ENCODE measurements at places on chromosomes 7 and 10.

GRCh38 chr10:128064108-128064969 is 61.9 kb downstream of the MKI67 start:
- DNase-seq: peak; percentile 79

DNA sequence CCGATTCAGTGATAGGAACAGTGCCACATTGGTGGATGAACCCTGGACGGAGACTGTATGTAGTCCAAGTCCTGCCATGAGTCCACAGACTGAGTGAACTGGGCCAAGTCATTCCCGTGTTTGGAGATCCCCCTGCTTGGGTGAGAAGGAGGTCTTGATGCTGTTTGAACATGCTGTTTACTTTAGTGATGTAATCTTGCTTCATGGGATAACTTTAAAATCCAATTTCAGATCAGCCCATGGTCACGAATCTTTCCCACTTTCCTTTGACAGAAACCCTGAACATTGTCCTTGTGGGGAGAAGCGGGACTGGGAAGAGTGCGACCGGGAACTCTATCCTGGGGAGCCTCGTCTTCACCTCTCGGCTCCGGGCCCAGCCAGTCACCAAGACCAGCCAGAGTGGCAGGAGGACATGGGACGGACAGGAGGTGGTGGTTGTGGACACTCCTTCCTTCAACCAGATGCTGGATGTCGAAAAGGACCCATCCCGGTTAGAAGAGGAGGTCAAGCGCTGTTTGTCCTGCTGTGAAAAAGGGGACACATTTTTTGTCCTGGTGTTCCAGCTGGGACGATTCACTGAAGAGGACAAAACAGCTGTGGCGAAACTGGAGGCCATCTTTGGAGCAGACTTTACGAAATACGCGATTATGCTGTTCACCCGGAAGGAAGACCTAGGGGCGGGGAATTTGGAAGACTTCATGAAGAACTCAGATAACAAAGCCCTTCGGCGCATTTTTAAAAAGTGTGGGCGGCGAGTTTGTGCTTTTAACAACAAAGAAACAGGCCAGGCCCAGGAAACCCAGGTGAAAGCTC is 26.6 kb downstream of the GIMAP8 start:
- no peak for DNase-seq

GRCh38 chr10:129946859-129947258 is 17.2 kb downstream of the EBF3 start:
- DNase-seq: no peak

- DNase-seq: no peak
Measured at GRCh38 chr10:79259834-79260233, 87.4 kb upstream of the PPIF start.

GRCh38 chr7:126843336-126843735 is 409.4 kb downstream of the GRM8 start:
- no peak for DNase-seq

DNA sequence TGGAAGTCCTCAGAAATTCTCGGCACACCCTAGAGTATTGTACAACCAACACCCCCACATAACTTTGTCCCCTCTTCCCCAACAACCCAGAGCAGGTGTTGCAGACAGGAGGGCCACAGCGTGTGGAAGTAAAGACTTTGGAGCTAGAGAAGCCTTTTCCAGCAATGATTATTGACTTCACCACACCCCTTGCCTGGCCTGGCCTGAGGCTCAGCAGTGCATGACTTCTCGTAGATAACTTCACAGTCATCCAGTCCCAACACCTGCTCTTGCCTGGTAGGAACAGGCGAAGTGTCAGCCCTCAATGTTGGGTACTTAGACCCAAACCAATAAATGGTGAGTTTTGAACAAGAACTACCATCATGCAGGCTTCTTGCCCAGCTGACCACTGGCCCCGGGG is 36.7 kb downstream of the GOT1 start:
- DNase-seq: no peak

GRCh38 chr10:48531486-48531885 is 73.4 kb downstream of the ARHGAP22 start:
- no peak for DNase-seq

GRCh38 chr10:90745565-90745964 is 112.3 kb downstream of the HTR7 start:
- DNase-seq: no peak

GRCh38 chr7:142098004-142098403 is 13.5 kb upstream of the MGAM2 start:
- DNase-seq: no peak

DNA sequence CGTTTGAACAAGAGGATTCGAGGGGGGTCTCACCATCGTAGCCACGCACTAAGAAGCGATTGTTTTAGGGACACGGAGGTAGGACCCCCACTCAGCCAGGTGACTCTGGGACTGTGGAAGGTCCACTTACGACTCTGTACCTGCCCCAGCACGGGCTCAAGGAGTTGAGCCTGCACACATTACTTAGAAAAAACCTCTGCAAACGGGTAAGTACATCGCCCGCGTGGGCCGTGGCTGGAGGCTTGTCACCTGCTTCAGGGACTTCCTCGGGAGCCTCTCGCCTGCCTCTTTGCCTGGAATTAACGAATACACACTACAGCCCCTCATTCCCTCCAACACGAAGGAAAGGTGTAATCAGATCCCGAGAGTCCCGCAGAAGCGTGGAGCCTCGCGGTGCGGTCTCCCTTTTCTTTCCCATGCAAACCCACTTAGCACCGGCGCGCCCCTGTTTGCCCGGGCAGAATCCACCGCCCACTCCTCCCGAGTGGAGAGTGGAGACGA is 826 bp downstream of the PODXL start:
- no peak for DNase-seq

DNA sequence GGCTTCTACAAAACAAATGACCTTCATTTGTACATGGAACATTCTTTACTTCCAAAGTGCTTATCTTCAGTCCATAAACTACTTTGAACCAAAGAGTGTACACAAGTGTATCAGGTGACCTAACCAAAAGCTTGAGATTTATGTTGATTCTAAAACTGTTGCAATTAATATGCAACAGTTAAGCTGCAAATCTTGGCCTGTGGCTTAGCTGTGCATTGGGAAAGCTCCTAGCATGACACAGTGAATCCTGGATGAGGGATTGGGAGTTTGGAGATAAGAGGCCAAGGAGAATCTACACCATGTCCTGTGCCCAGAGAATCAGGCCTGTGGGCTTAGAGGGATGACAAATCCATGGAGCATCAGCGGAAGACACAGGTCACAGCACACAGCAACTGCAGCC is 105.2 kb upstream of the GSDME start:
- DNase-seq: no peak

DNA sequence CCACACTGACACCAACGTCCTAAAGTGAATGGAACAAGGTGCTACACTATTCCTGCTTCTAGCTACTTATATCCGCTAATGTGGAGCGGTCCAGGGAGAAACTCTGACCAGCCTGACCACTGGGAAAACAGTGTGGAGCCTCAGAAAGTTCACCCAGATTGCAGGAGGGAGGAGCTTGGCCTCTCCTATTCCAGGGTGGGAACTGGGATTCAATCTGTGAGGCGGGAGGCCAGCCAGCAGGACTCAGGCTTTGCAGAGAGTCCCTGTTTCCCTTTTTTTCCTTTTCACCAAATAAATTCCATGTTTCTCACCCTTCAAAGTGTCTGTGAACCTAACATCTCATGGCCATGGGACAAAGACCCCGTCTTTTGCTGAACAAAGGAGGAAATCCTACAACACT is 86.4 kb upstream of the SEMA3C start:
- no peak for DNase-seq

GRCh38 chr7:138556771-138557484 is 96.9 kb downstream of the TRIM24 start:
- no peak for DNase-seq

GRCh38 chr7:43406961-43407360 is 175.9 kb upstream of the STK17A start:
- DNase-seq: no peak

- peak; percentile 78 for DNase-seq
Measured at GRCh38 chr10:10792681-10793080, 225.0 kb upstream of the CELF2 start.

DNA sequence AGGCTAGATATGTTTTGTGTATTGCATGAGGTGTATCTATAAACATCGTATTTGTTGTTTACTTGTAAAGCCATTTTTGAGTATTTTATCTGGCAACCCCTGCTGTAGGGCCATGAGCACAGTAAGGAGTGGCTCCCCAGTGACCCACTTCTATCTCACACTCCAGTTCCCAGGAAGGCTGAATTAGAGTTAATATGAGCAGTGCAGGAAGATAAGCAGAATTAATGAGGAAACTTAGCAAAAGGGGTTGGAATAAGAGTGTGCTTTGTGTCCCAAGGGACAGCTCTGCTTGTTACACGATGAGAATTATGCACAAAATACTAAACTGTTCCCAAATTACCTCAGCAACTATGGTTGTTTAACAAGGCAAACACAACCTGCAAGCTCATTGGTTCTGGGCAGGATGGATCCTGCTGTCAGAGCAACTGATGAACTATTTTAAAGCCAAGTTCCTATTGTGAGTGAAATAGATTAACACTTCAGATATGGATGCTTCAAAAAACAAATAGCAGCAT is 1005.8 kb downstream of the NRG3 start:
- DNase-seq: no peak

DNA sequence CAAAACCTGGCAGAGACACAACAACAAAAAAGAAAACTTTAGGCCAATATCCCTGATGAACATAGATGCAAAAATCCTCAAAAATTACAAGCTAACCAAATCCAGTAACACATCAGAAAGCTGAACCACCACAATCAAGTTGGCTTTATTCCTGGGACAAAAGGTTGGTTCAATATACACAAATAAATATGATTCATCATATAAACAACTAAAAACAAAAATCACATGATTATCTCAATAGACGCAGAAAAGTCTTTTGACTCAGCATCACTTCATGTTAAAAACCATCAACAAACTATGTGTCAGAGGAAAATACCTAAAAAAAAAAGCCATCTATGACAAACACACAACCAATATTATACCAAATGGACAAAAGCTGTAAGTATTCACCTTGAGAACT is 283.5 kb downstream of the THSD7A start:
- no peak for DNase-seq

- peak; percentile 90 for DNase-seq
Measured at GRCh38 chr10:94006591-94007550, 13.1 kb downstream of the PLCE1 start.

GRCh38 chr10:125248489-125248888 is 88.1 kb upstream of the CTBP2 start:
- DNase-seq: no peak

DNA sequence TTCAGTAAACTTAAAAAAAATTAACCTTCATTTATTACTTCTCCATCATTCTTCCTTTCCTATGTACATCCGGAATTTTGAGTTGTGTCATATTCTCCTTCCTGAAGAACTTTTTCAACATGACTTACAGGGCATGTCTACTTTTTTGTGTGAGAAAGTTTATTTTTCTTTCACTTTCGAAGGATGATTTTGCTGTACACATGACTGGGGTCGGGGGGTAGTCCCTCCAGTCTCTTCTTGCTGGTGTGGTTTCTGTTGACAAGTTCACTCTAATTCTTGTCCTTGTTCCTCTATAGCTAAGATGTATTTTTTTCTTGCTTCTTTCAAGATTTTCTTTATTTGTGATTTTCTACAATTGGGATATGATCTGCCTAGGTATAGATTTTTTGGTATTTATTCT is 55.8 kb downstream of the INPP5A start:
- no peak for DNase-seq

DNA sequence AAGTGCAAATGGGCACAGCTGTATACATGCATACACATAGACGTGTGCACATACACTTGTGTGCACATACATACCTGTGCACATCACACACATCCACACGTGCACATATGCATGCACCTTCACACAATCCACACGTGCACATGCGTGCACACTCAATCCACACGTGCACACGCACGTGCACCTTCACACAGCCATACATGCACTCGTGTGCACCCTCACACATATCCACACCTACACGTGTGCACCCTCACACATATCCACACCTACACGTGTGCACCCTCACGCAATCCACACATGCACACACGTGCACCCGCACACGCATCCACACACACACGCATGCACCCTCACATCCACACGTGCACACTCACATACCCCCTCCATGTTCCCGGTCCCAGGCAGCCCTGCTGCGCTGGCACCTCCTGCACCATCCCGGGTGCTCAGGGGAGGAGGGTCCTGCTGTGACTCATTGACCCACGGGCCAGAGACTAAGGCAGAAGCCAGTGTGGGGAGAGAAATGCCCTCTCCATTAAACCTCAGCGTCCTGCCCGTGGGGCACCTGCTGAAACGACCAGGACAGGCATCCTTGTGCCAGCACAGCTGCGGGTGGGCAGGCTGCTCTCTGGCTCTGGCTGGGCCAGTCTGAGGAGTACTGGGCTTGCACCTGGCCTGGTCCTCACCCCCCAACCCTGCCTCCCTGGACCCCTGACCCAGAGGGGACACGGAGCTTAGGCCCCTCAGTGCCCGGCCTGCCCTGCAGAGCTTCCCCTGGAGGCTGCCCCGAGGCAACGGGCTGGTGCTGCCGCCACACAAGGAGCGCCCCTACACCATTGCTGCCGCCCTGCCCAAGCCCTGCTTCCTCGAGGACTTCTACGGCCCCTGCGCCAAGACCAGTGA is 17.8 kb upstream of the UTF1 start:
- no peak for DNase-seq

- DNase-seq: no peak
Measured at GRCh38 chr7:25953859-25954258, 198.1 kb upstream of the NFE2L3 start.

DNA sequence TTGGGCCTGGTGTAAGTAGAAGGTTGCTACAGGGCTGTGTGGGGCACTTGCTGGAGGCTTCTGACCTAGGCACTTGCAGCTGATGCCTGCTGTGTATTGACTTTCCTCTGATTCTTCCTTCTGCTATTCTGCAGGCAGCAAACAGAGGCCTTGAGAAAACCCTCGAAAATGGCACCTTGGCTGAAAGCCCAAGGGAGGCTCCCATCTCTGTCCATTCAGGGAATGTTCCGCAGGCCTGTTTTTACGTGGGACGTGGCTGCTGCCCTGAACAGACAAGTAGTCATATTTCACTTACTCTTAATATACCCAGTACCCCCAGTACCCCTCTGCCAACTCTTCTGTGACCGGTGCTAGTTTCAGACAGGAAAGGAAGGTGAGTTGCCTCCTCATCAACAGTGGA is 664.7 kb downstream of the INHBA start:
- no peak for DNase-seq

- no peak for DNase-seq
Measured at GRCh38 chr10:4337563-4337962, 488.4 kb upstream of the AKR1E2 start.

GRCh38 chr7:148588670-148589131 is 1.9 kb upstream of the C7orf33 start:
- no peak for DNase-seq

- DNase-seq: peak; percentile 72
Measured at GRCh38 chr7:74101061-74101681, 17.6 kb downstream of the LIMK1 start.

DNA sequence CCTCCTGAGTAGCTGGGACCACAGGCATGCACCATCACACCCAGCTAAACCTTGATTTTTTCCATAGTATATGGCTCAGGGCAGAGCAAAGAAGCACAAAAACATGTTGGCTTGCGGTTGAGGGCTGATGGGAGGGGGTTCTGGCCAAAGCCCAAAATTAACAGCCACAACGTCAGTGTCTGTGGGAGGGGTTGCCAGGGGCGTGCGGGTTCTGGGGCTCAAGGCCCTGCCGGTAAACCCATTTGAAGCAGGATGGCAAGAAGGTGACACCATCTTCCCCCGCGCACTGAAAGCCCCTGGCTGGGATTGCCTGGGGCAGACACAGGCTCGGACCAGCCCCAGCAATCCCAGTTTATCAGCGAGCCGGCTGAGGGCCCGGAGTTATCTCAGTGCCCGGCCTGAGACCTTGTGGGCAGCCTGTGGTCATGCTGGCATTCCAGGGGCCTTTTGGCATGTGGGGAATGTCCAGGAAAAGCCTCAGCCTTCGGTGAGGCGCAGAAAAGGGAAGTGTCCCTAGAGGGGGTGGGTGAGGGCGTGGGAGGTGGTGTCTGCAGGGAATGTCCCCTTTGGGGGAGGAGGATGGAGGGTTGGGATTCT is 167.7 kb upstream of the TNRC18 start:
- peak; percentile 98 for DNase-seq
